GM03348 (cell line): ENCODE measurements at places on chromosomes 2 and 18.

DNA sequence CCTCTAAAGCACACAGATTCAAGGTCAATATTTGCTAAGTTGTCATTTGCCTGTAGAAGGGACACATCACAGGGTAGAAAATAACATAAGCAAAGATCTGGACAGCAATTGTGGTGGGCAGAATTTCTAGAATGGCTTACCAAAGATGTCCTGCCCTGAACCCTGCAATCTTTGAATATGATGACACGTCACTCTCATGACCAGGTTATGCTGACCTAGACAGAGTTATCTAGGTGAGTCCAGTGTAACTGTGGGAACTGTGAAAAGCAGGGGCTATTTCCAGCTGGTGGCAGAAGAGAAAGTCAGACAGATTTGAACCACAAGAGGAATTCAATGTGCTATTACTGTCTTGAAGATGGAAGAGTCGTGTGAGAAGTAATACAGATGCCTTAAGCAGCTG, 112.3 kb upstream of the CNGA3 start:
- no peak for DNase-seq

- peak; percentile 63 for DNase-seq
These were observed 896 bp downstream of the CACNB4 start for GRCh38 chr2:152097801-152098495.

GRCh38 chr2:138223319-138223718, 259.0 kb downstream of the HNMT start:
- no peak for DNase-seq

DNA sequence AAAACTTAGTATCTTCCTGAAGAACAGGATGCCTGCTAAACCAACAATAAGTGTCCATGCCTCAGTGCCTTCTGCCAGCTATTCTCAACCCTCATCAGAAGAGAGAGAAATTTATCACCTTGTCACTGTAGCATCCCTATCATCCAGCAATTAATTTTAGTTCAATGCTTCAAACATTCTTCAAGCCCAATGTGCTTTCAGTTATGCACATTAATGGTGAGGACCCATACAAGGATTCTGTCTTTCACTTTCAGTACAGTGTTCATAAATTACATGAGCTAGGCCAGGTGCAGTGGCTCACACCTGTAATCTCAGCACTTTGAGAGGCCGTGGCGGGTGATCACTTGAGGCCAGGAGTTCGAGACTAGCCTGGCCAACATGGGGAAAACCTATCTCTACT, 47.0 kb upstream of the MSH6 start:
- DNase-seq = no peak

DNA sequence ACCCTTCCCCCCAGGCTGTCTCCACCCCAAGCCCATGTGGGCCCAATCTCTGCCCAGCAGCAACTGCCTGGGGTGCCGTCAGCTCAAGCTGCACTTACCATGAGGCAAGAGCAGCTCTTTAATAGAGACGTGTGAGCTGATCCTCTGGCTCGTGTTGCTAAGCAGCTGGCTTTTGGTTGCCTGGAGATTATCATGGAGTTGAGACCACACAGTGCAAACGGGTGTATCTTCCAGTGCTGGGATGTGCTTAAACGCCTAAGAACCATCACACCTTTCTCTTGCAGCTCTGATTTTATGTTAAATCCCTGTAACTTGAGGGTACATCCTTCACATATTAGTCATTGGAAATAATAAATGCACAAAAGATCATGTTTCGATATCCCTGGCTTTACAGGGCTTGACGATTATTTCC, 271.1 kb downstream of the PRKCE start:
- no peak for DNase-seq

DNA sequence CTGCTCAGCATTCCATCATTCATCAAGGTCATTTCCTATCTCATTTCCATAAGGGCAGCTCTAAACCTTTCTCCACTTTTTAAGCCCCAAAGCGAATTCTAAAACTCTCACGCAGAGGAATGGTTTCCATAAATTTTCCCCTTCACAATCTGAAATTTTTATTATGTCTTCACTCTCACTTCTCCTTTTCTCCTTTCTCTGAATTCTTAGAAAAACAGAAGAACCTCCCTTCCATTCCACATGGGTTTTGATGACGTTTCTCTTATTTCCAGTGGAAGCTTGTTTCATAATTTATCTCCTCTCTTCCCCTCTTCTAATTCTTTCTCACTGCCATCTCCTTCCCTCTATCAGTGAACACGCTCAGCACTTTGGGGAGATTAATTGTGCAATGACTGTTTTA, 97.3 kb downstream of the SPATS2L start:
- no peak for DNase-seq

DNA sequence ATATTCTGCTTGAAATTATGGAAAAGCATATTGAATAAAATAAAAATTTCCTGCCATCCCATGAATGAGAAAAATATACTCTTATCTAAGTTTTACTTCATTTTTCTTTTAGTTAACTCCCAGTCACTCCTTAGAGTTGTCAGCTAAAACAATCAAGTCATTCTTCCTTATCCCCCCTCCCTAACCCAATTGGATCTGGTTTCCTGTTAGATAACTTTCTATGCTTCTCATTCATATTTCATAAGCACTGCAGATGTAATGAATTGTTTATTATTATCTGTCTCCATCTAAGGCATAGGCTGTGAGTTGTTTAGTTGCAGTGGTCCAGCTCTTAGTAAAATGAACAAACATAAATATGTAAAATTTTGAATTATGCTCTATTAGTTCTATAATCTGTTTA, 244.0 kb upstream of the GCFC2 start:
- DNase-seq = no peak

- peak; percentile 70 for DNase-seq
These were observed 1377.9 kb downstream of the RPIA start for GRCh38 chr2:90069290-90069894.

DNA sequence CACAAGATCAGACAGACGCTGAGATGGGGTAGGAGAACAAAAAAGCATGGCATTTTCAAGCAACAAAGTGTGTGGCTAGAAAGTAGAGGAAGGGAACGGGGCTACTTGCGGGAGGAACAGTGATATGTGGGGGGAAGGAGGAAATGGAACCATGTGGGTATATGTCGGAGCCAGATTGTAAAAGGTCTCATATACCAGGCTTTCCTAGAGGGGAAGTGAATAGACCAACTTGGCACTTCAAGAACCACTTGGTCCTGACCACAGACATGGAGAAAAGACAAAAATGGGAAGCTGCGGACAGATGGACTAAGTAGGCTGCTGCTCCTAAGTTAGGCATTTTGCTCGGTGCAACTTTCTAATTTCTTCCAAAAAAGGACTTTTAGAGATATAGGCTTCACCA, 196.0 kb downstream of the DCC start:
- no peak for DNase-seq

GRCh38 chr2:160392201-160392600, 101.4 kb downstream of the RBMS1 start:
- no peak for DNase-seq

GRCh38 chr2:72185206-72185605, 37.5 kb upstream of the CYP26B1 start:
- no peak for DNase-seq

- DNase-seq = peak; percentile 61
These were observed 177.7 kb downstream of the SEPTIN10 start for GRCh38 chr2:109435901-109436598.

DNA sequence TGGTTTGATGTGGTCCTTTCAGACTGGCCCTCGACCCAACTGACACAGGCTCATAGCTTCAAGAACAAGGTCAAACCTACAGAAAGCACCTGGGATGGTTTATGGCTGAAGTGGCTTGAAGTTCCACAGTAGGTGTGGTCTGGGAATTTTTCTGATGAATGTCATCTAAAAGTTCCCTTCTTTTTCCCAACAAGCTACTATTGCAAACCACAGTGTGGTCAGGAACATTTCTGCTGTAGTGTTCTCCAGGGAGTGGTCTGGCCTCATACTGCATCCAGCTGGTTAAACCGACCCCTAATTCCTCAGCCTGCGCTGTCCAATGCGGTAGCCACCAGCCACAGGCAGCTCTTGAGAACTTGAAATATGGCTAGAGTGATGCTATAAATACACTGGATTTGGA, 92.7 kb downstream of the FAM124B start:
- DNase-seq = peak; percentile 34

DNA sequence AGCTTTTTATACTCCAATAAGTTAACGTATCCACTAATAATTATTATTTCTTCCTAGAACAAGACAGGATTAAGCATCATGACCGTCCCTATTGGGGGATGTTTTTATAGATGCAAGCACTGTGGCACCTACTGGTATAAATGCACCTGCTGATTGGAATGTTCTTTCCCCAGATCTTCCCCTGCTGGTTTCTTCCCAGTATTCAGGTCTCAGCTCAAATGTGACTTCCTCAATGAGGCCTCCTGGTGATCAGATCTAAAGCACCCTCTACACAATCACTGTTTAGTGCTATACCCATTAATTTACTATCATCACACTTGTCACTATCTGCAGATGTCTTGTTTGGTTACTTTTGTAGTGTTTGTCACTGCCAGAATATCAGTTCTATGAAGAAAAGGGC, 3.9 kb upstream of the TYMS start:
- no peak for DNase-seq

DNA sequence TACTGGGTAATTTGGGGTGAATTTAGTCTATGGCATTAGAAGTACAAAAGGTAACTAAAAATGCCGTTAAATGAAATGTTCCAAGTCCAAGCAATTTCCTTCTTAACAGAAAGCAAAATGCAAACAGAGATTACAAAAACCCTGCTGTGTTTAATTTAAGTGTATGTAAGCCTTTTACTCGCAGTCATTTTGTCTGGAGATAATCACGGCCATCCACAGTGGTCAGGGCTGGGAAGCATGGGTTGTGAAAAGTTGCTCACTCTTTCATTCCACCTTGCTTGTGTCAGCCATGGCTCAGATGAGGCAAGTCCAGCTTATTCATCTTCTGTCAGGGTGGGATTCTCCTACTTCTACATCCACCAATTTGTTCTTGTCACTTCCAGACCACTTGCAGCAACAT, 983.6 kb upstream of the ZEB2 start:
- no peak for DNase-seq

DNA sequence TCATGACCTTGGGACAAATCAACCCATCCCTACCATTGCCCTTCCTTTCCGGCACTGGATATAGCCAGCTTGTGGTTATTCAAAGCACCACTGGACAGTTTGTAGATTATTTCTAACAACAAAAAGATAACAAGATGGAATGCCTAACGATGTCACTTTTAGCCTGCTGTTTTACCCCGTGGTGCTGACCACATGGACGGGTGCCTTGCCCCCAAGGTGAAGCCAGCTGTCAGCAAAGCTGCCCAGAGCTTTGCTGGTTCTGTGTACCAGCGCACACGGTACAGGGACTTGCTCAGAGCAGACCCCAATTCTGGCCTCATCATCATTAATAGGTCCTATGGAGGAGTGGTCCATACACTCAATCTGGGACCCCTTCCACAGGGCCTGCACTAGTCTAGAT, 118.2 kb downstream of the MTCL1 start:
- no peak for DNase-seq

GRCh38 chr2:112143150-112143549, 5.0 kb downstream of the FBLN7 start:
- DNase-seq = no peak

GRCh38 chr18:54173980-54174630, 50.4 kb downstream of the MBD2 start:
- no peak for DNase-seq

GRCh38 chr2:96195410-96196066, 13.1 kb downstream of the STARD7 start:
- DNase-seq = peak; percentile 24

DNA sequence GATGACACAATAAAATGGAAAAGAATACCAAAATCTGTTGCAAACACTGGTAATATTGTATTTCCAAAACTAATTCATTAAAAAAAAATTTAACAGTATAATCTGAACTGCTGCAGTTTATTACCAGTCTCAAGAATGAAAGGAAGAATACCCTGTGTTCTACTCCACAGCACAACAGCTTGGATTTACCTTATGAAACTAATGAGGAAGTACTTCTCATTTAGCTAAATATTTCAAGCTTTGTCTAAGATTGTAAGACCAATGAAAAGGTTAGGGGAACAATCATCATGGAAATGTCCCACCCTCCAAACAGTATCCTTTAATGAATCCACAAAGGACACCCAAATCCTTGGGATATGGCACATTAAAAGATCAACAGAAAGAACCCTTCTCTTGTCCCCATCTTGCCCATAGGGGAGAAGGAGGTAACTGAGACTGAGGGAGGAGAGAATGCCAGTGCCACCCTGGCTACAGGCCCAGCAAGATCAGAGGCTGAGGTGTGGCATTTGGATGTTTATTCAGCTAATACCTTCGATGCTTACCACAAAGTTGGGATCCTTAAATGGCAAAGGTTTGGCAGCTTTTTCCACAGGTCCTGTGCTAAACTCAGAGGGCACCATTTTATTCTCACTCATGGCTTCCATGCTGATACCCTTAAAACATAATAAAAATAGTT, 17.7 kb downstream of the INO80C start:
- no peak for DNase-seq

- DNase-seq = no peak
These were observed 29.9 kb downstream of the ABCB11 start for GRCh38 chr2:169001116-169001815.

DNA sequence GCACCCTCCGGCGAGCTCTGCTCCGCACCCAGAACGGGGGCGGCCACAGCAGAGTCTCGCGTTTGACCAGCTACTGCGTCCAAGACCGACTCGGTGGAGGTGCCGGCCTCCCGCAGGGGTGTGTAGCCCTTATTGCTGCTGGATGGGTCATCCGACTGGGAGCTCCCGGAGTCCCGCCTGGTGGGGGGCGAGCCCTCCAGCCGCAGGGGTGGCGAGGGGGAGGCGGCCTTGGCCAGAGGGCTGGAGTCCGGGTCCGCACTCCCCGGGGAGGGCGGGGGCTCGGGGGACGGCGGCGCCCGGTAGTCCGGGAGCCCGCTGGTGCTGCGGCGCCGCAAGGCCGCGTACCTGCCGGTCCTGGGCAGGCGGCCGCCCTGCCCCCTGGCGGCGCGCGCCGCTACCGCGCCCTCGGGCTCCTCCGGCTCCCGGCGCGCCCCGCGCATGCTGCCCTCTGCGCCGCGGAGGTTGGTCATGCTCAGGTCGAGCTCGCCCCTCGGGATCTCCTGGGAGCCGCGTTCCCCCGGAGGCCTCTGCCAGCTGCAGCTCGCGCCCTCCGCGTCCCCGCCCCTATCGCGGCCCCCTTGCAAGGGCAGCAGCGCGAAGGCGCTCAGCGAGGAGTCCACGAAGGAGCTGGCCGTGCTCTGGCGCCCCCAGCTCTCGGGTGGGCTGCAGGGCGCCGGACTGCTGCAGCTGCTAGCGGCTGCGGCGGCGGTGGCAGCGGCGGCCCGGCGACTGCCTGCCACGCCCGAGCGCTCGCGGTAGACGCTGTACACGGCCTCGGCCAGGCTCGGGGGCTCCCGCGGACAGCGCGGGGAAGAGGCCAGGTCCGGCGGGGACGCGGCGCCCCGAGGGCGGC, 4.8 kb downstream of the TMEM200C start:
- no peak for DNase-seq

DNA sequence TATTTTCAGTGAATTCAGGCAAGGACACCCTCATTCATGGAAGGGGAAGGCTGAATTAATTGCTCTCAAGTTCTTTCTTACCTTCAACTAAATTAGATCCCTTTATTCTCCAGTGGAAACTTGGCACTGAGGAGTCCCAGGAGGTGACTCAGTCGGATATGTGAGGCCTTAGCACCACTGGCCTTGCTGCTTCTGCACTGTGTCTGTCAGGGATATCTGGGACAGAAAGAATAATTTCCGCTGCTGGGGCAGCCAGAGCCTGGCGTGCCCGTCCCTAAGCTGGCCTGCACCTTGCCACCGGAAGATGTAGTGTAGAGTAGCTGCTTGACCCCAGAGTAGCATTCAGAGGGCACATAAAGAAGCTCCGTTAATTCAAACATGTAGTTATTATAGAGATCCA, 53.4 kb downstream of the LIMS1 start:
- DNase-seq = peak; percentile 58

GRCh38 chr2:236673126-236673822, 103.6 kb downstream of the ACKR3 start:
- DNase-seq = no peak

- no peak for DNase-seq
These were observed 28.7 kb downstream of the MTERF4 start for GRCh38 chr2:241073166-241074064.
